ENCODE measurements at places on chromosomes 5 and 9.

DNA sequence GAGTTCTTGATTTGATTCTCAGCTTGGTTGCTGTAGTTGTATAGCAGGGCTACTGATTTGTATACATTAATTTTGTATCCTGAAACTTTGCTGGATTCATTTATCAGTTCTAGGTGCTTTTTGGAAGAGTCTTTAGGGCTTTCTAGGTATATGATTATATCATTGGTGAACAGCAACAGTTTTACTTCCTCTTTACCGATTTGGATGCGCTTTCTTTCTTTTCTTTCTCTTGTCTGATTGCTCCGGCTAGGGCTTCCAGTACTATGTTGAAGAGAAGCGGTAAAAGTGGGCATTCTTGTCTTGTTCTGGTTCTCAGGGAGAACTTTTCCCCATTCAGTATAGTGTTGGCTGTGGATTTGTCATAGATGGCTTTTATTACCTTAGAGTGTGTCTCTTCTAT is 158.9 kb downstream of the SAXO1 start:
- DNase-seq = no peak

- no peak for DNase-seq
Measured at GRCh38 chr5:132184588-132184987, 43.1 kb downstream of the P4HA2 start.

GRCh38 chr5:136404616-136405015 is 39.3 kb upstream of the TRPC7 start:
- no peak for DNase-seq

DNA sequence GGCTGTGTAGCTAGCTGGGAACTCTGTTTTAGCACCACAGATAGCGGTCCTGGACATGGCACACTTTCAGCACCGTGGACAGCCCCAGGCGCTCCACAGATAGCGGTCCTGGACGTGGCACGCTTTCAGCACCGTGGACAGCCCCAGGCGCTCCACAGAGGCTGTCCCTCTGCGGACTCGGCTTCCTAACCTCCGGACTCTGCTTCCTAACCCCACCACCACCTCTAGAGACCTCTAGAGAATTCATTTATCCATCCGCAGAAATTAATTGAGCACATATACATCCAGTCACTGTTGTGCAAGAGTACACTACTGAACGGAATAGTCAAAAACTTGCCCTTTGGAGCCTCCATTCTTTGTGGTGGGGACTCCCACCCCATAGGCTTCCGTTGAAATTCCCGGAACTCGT is 27.4 kb downstream of the UNC5A start:
- DNase-seq = peak; percentile 36

- no peak for DNase-seq
Measured at GRCh38 chr9:131361202-131361833, 32.6 kb upstream of the PRRC2B start.

GRCh38 chr5:14081791-14082190 is 61.4 kb upstream of the TRIO start:
- DNase-seq = no peak

DNA sequence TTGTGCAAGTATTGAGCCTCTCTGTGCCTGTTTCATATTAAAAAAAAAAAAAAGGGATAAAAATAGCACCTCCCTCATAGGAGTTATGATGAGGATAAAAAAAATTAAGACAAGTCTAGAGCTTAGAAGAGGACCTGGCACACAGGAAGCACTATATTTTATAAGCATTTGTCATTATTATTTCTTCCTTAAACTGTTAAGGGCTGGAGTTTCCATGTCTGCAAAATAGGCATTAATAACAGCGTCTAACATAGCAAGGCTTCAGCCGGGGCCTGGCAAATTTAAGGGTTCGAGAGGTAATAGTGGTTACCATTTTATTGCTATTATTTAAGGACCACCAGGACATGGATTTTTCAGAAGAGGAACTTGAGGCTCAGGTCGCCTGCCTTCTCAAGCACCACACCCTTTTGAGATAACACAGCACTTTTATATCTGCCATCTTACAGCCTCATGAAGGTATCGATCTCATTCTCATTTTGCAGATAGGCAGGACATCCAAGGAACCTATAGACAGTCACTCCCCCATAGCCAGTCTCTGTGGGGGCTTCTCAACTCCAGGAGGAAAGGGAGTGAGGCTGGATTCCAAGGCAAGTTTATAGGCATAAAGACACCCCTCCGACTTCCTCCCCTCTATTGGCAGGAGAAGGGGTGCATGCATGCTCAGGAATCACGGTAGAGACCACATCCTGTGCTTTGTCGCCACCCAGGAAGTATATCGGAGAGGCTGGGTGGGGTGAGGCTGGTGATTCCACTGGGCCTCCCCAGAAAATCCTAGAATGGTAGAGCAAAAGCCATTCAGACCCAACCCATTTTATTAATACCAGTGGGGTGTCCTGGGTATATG is 2.4 kb downstream of the ANXA6 start:
- peak; percentile 53 for DNase-seq

GRCh38 chr9:133420392-133420827 is 1.8 kb upstream of the ADAMTS13 start:
- no peak for DNase-seq

DNA sequence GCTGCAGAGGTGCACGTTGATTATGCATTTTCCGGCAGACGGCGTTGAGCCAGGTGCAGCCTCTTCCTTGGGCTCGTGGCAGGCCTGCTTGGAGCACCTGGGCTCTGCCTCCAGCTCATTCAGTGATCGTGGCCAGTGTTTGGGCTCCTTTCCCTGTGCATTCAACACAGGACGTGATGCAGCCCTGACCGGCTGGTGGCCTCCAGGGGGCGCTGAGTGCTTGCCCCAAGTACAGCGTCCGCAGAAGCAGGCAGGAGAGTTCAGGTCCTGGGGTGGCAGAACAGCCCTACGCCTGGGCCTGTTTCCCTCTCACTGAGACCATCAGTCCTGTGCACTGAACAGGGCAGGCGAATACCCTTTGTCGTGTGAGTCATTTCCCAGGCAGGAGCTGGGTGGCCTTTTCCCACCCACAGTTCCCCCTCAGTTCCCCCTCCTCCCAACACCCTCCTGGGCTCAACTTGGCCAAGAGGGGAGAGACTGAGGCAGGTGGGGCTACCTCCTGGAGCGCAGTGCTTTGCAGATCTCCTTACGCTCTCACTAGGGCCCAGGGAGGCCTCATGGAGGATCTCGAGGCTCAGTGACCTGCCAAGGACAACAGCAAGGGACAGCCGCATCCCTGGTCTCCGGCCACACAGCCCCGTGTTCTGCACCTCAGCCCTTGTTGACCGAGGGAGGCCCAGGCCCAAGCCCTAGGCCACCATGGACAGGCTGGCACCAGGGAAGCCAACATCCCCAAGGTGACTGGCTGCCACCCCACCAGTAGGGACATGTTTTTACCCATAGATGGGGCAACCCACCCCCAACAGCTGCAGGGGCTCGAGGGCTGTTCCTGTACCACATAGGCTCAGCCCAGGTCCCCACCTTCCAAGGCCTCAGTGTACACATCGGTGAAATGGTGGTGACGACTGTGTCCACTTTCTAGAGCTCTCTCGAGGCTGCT is 52.9 kb downstream of the LRSAM1 start:
- DNase-seq = peak; percentile 62

DNA sequence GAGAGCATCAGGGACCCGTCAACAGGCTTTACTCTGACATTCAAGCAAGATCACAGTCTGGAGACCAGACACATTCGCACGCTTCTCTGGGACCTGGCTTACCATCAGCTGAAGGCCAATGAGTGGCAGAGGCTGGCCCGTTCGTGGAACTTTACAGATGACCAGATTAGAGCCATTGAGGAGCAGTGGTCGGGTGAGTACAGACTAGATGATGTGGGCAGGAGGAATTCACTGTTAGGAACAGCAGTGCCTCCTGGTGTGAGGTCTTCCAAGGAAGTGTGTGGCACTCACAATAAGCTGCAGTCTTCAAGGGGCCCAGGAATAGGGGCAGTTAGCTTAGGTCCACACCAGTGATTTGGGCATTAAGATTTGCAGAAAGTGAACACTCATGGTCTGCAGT is 50.4 kb downstream of the POC5 start:
- no peak for DNase-seq

DNA sequence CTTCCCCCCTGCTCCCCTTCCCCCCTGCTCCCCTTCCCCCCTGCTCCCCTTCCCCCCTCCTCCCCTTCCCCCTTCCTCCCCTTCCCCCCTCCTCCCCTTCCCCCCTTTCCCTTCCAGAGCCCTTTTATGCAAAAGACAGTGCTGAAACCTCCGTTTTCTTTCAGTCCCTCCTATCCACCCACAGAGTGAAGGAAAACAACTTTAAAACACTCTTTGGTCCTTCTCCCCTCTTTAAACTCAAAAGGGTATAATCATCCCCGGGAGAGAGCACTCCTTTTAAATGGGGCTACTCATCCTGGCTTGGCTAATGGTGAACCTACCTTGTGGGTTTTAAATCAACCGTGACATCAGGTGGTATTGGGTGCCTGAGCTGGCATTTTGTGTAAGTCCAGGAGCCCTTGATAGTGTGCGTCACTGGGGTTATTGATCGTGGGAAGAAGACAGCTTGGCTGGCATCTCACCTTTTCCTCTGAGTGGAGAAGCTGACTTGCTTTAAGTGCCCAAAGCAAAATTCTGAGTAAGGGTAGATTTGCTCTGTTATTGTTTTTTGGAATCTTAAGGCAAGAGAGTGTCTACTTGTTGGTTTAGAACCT is 2.7 kb downstream of the LARP1 start:
- peak; percentile 42 for DNase-seq

GRCh38 chr5:168438349-168438748 is 47.9 kb upstream of the RARS1 start:
- DNase-seq = no peak

DNA sequence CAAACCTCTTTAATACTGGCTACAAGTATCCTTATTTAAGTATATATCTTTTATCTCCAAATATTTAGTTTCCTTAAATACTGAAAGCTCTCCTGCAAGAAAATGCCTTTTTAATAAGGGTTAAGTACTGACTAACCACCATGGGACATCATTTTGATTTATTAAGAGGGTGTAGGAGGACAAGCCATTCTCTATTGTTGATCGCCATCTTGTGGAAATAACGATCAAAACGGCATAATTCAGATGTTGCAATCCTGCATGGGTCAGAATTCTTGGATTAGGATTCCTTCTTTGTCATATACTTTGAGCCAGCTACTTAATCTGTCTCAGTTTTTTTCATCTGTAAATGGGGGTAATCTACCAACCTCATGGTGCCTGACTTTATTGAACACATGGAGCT is 28.7 kb upstream of the C5orf46 start:
- DNase-seq = no peak

DNA sequence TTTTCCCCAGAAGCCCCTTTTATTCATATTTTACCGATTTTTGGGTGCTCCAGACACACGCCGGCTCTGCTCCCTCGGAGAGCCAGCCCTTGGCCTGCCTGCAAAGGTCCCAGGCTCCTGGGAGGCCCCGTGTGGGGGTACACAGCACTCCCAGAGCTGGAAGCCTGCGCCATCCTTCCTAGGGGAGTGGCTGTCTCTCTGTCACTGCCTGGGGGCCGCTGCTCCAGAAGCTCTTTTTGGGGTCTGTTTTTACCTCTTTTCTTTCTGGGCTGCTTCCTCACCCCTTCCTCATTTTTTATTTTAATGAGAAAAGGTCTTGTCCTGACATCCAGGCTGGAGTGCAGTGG is 119.1 kb upstream of the COL5A1 start:
- DNase-seq = no peak

DNA sequence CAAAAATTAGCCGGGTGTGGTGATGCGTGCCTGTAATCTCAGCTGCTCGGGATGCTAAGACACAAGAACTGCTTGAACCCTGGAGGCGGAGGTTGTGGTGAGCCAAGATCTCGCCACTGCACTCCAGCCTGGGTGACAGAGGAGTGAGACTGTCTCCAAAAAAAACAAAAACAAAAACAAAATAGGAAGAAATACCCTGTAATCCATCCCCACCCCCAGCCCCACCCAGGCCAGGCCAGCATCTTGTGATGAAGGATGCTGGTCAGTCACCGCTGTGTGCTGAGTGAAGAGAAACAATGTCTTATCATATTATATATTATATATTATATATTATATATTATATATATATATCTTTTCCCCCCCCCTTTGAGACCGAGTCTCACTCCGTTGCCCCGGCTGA is 15.4 kb upstream of the CCIN start:
- DNase-seq = no peak

DNA sequence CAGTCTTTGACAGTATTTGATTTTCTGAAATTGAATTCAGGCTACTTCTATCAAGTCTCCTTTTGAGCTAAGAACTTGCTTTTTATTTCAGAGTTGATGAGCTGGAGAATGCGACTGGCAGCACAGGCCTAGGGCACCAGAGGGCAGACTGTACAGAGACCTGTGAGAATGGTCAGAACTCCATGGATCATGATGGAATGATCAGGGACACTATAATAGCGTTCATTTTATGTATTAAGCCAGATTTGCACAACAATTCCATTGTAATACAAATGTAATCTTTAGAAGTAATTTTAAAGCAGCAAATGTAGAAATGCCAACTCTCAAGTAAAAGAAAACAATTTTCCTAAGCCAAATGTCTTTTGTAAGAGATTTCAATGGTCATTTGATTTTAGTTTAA is 902.4 kb downstream of the NR2F1-AS1 start:
- no peak for DNase-seq

DNA sequence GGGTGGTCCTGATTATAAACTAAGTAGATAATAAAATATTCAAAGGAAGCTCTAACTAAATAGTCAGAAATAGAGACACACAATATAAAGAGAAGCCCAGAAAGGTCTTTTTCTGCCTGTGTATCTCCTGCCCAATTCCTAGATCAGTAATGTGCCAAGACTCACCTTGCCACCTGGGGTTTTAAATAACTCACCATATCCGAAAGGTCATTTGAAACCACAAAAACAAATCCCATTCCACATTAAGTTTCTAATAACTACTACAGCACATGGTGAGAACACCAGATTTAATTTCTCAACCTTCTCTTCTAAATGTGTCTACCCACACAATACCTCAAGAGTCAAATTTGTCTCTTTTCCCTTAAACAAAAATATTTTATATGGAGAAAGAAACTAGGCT is 75.2 kb downstream of the ZNF608 start:
- no peak for DNase-seq

DNA sequence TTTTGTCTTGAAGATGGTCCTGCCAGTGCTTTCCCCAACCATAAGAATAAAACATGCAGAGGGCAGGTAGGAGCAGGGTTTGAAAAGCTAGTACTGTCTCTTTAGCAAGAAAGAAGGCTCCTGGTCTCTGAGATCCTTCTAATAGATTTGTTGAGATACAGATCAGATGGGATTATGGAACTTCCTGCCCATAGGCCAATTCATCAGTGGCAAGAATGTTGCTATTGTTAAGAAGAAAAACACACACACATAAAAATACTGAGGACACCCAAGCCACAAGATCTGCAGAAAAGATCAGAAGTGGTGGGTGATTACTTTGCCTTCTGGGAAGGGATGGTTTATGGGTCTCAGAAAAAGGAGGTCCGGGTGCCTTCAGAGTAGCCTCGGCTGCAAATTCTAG is 59.8 kb downstream of the TNC start:
- DNase-seq = no peak
